ENCODE measurements at places on chromosomes 2 and 18. TPM values are rescaled to one million over a fixed set of nuclear protein-coding genes. Genes with fewer than 3 reads are reported as not detected.
A peak's percentile ranks its signal among the peaks of the same experiment; 100 is the strongest.

B3GNT7 gene
- 0.89 TPM for total RNA-seq

C2orf81 gene
- total RNA-seq = 2.9 TPM

CAMKMT gene
- 13.9 TPM for total RNA-seq

KCNK3 gene
- not detected for total RNA-seq

SCTR gene
- not detected for total RNA-seq

MERTK gene
- total RNA-seq = 0.19 TPM

MRPS5 gene
- 16.3 TPM for total RNA-seq

CDK15 gene
- not detected for total RNA-seq

SRSF7 gene
- 550 TPM for total RNA-seq

C2orf74 gene
- 1.7 TPM for total RNA-seq

ANKRD30B gene
- not detected for total RNA-seq

GAREM1 gene
- 0.14 TPM for total RNA-seq

ADRA2B gene
- total RNA-seq = 0.52 TPM

GRCh38 chr18:43994381-43994780, 686.3 kb upstream of the SETBP1 start:
- DNase-seq = no peak

- no peak for DNase-seq
These were observed 272.2 kb downstream of the PRKCE start for GRCh38 chr2:45923701-45924100.

- no peak for DNase-seq
These were observed 107.8 kb downstream of the METTL8 start for GRCh38 chr2:171325886-171326585.

DNA sequence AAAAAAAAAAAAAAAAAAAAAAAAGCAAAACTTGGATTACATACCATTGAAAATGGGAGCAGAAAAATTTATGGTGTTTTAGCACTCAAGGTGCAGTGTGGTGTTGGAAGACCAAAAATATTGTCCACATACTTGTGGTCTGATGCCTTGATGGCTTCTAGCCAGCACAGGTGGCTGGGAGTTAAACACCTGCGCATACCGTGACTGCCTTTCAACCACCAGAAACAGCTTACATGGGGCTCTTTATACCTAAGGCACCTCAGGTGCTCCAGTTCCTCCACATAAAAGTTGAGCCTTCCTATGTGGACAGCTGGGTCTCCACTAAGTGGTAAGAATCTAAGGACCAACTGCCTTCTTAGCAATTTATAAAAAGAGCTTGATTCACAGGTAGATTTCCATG, 802.6 kb upstream of the CELF4 start:
- DNase-seq = no peak

GRCh38 chr2:73268830-73269685, 15.2 kb downstream of the FBXO41 start:
- peak; percentile 89 for DNase-seq

DNA sequence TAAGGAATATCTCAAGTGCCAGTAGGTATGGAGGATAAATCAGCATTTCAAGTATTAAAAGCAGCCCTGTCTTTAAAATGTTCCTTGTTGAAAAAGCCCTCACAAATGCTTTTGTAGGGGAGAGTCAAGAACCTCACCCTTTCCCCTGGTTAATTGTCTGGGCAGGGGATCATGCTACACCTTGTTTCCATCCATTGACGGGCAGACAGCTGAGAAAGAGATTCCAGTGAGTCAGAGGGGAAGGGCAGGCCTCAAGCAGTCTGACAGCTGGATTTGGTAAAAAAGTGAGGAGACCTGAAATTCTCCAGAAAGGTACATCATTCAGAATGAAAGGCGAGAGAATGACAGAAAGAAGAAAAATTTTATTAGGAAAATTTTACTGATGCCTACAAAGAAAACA, 203.2 kb upstream of the CYP26B1 start:
- DNase-seq = no peak

DNA sequence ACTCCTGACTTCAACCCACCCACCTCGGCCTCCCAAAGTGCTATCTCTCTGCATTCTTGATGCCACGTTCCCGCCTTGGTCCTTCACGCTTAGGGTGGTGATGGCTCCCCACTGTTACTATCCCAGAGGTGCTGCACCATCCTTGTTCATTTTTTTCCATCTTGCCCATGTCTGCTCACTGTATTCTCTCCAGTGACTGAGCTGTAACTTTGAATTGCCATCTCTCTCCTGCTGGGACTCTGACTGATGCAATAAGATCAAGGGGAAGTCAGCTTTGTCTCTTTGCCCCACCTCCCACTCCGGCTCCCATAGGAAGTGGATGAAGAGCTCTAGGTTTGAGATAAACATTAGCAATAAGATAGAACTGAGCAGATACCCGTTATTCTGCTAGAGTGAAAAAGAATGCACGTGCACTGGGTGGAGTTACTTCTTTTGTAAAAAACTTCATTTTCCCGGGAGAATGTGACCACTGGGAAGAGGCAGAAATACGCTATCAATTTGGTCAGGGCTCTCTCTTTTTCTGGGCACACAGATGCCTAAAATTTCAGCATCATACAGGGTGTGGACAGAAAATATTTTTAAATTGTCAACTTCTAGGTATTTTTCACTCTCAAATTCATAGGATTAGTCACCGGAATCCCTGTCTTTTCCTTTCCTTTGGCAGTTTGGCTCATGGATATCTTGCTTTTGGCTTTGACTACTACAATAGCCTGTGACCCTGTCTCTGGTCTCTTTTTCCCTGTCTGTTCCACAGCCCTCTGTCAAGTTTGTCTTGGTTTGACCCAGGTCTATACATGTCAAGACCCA, 105.4 kb downstream of the POLR1A start:
- no peak for DNase-seq

DNA sequence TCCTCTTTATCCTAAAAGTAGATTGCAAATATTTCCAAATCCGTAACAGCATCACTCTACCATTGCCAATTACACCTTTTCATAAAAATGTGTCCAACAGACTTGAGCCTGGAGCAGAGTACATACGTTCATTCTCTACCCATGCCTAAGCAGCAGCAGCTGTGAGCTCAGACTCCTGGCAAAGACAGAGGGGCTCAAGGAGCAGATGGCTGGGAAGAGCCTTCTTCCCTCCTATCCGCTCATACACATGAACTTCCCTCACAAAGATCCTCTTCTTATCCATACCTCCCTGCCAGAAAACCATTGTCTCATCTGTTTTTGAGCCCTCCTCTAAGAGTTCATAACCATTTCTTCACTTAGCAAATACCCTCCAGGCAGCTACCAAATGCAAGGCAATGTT, 164.3 kb upstream of the ARL4C start:
- no peak for DNase-seq

DNA sequence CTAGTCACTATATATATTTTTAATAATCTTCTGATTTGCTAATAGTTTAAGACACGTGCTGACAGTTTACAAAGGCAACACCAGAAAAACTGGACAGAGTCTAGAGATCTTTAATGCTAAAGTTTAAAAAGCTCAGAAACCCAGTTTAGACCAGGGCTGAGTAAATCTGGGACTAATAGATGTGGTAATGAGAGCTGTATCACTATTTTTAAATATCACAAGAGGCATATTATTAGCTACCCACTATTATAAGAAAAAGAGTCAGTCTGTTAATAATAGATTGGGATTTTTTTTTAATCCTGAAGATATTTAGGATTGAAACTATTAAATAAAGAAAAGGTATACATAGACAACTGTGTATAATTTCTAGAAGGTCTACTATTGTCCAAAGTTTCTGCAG, 299.9 kb downstream of the ZEB2 start:
- no peak for DNase-seq

DNA sequence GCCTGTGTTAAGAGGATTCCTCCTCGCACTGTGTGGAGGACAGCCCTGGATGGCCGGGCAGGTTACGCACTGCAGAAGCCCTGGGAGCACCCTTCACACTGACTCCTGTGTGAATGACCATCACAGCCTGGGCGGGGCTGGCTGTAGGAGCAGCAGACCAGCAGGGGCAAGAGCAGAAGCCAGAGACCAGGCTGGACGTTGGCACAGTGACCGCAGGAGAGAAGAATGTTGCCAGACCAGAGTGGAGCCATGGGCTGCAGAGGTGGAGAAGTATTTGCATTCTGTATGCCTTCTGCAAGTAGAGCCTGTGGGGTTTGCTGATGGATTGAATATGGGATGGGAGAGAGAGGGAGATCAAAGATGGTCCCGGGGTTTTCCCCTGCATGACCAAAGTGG, 23.1 kb downstream of the LRRFIP1 start:
- DNase-seq = no peak

DNA sequence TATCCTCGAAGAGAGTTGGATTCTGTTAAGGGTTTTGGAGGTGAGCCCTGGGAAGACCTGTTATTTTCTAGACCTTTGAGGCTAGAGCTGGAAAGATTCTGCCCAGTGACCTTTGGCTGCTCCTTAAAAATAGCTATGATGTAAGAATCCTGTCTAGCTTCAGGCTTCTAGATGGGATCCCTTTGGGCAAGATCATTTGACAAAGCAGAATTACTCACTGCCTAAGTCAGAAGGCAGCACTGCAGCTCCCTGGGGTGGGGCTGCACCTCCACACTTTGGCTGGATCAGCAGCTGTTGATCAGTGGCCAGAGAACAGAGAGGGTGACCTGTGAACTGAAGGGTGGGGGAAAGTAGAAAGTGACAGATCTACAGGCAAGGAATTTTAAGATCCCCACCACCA, 103.8 kb downstream of the ASAP2 start:
- DNase-seq = no peak

GRCh38 chr18:25866331-25866730, 224.1 kb downstream of the SS18 start:
- no peak for DNase-seq

DNA sequence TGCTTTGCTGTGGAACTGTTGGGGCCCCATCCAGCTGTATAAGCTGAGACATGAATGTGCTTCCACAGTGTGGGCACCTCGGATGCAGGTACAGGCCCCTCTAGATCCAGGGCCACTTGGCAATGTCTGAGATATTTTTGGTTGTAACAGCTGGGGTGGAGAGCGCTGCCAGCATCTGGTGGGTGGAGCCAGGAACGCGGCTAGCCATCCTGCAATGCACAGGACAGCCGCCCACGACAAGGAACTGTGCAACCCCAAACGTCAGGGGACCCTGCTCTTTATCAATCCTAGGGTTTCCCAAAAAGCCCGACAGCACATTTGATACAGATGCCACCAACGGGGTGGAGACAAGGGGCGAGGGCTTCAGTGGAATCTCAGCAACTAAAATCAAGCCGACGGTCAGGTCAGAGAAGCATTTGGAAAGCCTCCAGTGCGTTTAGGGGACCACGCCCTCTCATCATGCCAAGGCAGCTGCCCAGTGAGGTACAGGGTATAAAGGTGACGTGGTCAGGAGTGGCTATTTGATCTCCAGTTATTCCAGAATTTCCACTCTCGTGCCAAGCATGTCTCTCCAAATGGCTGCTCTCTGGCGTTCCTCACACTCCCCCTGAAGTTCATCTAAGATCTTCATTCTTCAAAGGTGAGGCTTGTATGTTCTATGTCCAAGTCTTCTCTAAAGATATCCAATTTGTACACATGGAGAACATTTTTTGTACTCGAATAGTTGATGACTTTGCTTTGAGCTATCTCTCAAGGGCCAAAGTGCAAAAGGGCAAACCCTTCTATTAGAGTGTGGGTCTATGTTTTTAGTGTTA, 55.7 kb downstream of the LRRFIP1 start:
- no peak for DNase-seq

DNA sequence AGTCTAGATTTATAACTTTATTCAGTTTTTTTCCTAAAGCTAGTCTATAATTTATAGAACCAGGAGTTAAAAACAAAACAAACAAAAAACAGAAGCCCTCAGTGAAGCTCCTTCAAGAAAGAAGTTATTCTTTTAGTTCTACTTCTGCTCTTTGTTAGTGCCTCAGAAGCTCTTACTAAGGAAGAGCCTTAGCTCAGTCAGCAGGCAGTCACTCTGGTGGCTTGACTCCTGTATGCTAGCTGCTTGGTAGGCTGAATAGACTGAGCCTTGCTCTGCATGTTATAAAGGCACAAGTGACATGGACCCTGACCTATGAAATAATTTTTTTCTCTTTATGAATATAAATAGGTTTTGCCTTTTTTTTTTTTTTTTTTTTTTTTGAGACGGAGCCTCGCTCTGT, 24.8 kb downstream of the NCOA1 start:
- no peak for DNase-seq

DNA sequence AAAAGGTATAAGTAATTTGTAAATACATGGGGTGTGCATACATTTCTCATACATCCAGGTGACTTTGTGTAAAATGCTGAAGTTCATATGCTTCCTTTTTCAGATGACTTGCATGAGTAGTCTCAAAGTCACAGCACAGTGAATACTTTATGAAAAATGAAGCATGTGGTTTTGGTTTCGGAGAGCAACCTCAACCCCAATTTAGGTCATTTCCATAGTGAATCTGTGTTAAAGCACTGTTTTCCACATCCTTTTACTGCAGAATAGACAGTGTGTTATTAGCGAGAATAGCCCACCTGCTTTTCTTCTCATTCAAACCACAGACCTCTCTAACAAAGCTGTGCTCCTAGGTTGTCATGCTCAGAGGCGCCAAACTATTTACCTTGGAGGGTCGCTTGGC, 204.4 kb upstream of the RASGRP3 start:
- no peak for DNase-seq

DNA sequence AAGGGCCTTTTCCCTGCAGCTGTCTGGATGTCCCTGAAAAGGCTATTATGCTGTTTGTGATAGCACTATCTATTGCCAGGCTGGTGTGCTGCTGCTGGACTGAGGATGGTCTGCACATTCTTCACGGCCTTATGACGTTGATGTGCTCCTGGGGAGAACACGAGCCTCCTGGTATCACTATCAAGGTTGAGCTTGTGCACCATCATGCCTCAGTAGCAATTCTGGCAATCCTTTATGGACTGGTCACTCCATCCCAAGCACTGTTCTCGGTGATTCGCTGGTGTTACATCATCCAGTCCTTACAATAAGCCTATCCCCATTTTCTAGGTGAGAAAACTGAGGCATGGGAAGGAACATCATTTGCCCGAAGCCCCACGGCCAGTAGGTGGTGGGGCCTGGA, 18.2 kb upstream of the CCBE1 start:
- no peak for DNase-seq

GRCh38 chr2:231390667-231391066, 4.8 kb upstream of the B3GNT7 start:
- no peak for DNase-seq

- DNase-seq = no peak
These were observed 114.4 kb upstream of the DTNA start for GRCh38 chr18:34595690-34596089.

GRCh38 chr18:6624661-6625311, 104.7 kb upstream of the ARHGAP28 start:
- DNase-seq = no peak

DNA sequence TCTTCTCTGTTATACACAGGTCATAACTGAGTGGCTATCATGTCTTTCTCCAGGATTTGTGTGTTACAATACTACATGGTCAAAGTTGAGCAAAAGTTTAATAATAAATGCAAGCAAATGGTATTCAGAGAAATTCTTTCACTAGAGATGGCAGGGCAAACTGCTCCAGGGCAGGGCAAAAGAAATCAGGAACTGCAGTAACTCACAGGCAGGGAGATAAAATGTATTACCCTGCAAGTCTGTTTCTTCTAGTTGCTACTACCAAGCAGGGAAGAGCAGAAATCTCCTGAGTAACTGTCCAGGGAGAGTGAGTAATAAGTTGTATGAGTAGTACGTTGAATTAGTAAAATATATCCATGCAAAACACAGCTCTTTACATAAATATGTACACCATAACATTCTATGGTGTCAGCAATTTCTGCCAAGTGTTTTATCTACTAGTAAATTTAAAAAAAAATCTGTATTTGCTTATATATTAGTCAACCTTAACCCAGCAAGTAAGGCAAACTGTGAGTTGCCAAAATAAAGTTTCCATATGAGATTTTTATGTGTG, 404.1 kb downstream of the ZEB2 start:
- no peak for DNase-seq

GRCh38 chr18:61929881-61930640, 37.3 kb upstream of the RNF152 start:
- no peak for DNase-seq
